Calu3 (cell line): ENCODE measurements at places on chromosomes 12 and 14.

DNA sequence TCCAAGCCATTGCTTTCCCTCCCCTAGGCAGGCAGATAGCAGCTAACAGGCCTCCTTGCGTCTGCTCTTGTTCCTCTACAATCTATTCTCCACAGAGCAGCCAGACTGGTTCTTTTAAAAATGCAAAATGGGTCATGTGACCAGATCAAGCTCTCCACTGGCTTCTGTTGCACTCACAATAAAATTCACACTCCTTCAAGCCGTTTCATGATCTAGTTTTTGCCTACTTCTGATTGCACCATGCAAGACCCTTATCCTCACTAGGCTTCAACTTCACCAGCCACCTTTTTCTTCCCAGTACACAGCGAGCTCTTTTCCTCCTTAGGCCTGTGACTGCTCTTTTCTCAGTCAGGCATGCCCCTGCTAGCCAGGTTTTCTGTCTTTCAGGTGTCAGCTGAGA is 6.1 kb upstream of the KRAS start:
- DNase-seq: no peak

DNA sequence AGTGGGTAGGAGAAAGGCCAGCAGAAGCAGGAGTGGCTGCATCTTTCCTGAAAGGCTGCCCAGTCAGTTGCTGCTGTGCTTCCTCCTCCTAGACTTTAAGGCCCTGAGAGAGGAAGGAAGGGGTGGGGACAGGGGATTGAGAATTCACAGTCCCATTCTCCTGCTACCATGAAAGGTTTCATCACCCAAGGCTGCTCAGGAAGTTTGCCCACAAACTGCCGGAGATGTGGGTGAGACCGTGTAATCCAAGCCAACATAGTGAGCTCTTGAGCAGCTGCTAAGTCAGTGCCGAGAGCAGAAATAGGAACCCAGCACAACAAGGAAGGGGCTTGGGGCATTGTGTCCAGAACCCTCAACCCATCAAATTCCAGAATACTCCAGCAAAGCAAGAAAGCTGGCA is at the start of gene CTSG:
TSS of gene CTSG (minus strand) at position 69 of the 400 bp plus-strand sequence. CDS start at position 42, 27 bp downstream.
- DNase-seq: no peak

GRCh38 chr12:105671720-105672119 is 341.2 kb downstream of the C12orf75 start:
- no peak for DNase-seq

- DNase-seq: no peak
These were observed 4.2 kb downstream of the LPAR5 start for GRCh38 chr12:6631549-6631961.

- DNase-seq: no peak
These were observed 58.6 kb upstream of the RASSF3 start for GRCh38 chr12:64551676-64552075.

DNA sequence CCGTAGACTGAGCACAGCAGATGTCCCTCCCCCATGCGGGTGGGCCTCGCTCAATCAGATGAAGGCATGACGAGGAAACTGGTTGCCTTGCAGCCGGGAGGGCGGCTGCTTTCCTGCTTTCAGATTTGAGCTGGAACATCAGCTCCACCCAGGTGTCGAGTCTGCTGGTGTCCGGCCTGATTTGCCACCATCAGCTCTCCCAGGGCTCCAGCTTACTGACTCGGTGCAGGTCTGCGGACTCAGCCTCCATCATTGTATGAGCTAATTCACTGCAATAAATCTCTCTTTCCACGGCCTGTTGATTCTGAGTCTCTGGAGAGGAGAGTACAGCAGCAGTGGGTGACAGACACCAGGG is 156.2 kb downstream of the KIF26A start:
- no peak for DNase-seq

DNA sequence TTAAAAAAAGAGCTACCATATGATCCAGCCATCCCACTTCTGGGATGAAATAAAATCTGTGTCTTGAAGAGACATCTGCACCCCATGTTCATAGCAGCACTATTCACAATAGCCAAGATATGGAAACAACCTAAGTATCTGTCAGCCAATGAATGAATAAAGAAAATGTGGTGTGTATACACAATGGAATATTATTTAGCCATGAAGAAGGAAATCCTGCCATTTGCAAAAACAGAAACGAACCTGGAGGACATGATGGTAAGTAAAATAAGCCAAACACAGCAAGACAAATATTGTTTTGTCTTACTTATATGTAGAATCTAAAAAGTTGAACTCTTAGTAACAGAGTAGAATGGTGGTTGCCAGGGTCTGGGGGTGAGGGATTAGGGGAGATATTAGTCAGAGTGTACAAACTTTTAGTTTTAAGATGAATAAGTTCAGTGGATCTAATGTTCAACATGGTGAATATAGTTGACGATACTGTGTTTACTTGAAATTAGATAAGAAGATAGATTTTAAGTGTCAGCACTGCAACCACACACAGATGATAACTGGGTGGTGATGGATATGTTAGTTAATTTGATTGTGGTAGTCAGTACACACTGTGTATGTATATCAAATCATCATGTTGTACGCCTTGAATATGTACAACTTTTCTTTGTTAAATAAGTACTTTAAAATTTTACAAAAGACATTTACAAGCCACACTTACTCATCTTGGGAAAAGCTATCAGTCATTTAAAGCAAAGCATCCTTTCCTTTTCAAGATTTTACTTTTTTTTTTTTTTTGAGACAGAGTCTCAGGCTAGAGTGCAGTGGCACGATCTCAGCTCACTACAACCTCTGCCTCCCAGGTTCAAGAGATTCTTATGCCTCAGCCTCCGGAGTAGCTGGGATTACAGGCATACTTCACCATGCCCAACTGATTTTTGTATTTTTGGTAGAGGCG is 89.9 kb downstream of the BICD1 start:
- no peak for DNase-seq

DNA sequence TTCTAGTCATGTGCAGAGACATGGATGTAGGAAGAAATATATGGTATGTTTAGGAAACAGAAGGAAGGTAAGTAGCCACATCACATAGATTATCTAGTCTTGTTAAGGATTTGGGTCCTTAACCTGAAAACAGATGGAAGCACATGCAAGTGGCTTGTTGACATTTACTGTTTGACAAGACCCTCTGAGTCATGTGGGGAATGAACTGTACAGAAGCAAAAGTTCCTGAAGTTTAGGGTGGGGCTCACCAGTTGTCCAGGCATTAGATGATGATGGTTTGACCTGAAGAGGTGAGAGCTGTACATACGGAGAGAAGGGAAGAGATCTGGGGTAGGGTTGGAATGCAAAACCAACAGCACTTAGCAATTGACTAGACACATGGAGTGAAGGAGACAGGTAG is 281.1 kb upstream of the GRIP1 start:
- no peak for DNase-seq

- DNase-seq: no peak
These were observed 39.7 kb upstream of the GZMB start for GRCh38 chr14:24673534-24674203.

GRCh38 chr12:96425321-96425720 is 25.1 kb upstream of the CDK17 start:
- peak; percentile 22 for DNase-seq

DNA sequence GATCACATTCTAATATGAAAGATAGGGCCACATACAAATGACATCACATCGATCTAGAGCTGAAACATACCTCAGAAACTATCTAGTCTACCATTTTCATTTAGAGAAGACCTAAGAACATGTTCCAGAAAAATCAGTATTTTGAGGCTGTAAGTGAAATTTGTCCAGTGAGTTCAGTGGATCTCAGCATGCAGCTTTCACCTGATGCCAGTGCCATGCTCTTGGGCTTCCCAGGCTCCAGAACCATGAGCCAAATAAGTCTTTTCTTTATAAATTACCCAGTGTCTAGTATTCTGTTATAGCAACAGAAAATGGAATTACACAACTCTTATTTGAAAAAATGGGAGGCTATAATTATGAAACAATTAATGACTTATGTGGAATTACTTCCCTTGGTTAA is 9.0 kb downstream of the CHPT1 start:
- DNase-seq: no peak

GRCh38 chr14:88326352-88327103 is 3.5 kb upstream of the KCNK10 start:
- DNase-seq: peak; percentile 1

DNA sequence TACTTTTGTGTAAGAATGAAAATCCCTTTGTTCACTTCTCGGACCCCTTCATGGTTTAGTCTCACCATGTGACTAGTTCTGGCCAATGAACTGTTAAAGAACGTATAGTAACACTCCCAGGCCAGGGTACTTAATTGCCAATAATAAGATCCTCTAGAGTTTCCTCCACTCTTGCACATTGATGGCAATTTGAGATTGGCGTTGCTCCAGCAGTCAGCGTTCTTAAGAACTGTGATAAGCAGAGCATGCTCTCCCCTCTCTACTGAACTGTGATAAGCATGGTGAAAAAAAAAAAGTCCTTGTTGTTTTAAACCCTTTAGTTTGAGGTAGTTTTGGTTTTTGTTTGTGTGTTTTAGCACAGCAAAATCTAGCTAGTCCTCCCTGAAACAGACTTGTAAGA is 854.5 kb downstream of the SLC6A15 start:
- no peak for DNase-seq

- DNase-seq: no peak
These were observed 91.7 kb upstream of the MYL2 start for GRCh38 chr12:111011999-111012600.

- no peak for DNase-seq
These were observed 11.1 kb downstream of the NRXN3 start for GRCh38 chr14:78181270-78181669.

GRCh38 chr14:68961781-68962584 is 17.1 kb downstream of the ACTN1 start:
- DNase-seq: peak; percentile 67

GRCh38 chr12:132493482-132494178 is 3.7 kb downstream of the FBRSL1 start:
- peak; percentile 60 for DNase-seq

DNA sequence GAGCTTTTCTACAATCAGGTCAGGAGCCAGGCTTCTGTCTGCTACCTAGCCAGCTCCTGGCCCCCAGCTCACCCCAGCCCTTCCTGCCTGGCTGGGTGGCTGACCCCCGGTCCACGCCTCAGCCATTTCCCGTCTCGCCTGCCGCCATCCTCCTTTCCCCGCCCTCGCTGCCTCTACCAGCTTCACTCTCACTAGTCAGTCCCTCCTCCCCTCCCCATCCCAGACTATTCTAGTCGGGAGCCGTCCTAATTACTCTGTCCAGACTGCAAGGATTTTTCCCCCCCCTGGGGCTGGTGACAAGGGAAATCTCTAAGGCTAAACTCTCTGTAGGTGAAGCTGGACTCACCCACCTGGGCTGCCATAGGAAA is 825 bp downstream of the DHH start:
- no peak for DNase-seq

- no peak for DNase-seq
These were observed 181.2 kb downstream of the PELI2 start for GRCh38 chr14:56299306-56299984.

DNA sequence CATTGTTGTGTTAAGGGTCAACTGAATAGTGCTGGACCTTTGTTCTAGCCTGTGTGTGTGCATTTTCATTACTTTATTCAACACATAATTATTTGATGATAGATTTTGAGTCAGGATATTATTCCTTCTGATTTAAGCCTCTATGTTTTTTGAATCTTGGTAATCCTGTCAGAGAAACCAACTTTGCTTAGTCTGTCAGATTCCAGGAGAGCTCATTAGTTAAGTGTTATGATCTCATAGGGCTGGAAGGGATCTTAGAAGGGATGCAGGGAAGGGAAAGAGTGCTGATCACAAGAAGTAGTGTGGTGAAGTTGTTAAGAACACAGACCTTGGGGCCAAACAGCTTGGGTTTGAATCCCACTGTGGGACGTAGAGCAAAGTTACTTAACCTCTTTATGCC is 52.9 kb downstream of the SCN8A start:
- no peak for DNase-seq

- no peak for DNase-seq
These were observed 42.2 kb downstream of the KCNA5 start for GRCh38 chr12:5085896-5086295.

DNA sequence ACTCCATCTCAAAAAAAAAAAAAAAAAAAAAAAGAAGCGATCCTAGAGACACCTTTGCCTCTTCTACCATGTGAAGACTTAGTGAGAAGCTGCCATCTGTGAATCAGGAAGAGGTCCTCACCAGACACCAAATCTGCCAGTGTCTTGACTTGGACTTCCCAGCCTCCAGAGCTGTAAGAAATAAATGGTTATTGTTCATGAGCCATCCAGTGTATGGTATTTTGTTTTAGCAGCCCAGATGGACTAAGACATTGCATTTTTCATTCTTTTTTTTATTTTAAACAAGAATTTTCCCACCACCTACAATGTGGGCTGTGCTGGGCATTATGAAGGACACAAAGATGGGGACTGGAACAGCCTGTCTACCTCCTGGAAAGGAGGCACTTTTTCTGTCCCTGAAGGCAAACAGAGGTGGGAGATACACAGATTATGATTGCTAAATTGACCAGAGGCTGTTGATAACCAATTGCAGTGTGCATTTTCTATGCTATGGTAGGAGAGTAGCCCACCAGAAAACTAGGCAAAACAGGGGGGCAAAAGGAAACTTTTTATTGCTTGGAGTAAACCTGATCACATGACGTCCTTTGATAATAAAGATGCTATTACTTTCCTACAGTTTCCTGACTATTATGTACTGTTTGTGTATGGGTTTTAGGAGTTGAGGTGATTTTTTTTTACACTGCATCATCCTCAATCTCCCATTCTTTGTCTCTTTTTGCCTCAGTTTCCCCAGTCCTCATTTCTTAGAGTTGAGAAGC is 2.8 kb upstream of the C12orf43 start:
- no peak for DNase-seq

GRCh38 chr14:66965831-66966230 is 223.4 kb upstream of the GARIN2 start:
- DNase-seq: no peak

- DNase-seq: no peak
These were observed 30.3 kb downstream of the BAZ2A start for GRCh38 chr12:56599797-56600196.

- DNase-seq: no peak
These were observed 97.9 kb upstream of the SOX5 start for GRCh38 chr12:24047326-24047725.

- DNase-seq: no peak
These were observed 132.9 kb downstream of the CEP83 start for GRCh38 chr12:94326727-94327126.

GRCh38 chr14:79090641-79091180 is 920.5 kb downstream of the NRXN3 start:
- DNase-seq: no peak

- DNase-seq: no peak
These were observed 180.9 kb upstream of the PDE3A start for GRCh38 chr12:20187456-20187855.

- DNase-seq: no peak
These were observed 187.5 kb upstream of the SLC38A2 start for GRCh38 chr12:46560089-46560488.
